ENCODE measurements at places on chromosomes 1 and 21.

DNA sequence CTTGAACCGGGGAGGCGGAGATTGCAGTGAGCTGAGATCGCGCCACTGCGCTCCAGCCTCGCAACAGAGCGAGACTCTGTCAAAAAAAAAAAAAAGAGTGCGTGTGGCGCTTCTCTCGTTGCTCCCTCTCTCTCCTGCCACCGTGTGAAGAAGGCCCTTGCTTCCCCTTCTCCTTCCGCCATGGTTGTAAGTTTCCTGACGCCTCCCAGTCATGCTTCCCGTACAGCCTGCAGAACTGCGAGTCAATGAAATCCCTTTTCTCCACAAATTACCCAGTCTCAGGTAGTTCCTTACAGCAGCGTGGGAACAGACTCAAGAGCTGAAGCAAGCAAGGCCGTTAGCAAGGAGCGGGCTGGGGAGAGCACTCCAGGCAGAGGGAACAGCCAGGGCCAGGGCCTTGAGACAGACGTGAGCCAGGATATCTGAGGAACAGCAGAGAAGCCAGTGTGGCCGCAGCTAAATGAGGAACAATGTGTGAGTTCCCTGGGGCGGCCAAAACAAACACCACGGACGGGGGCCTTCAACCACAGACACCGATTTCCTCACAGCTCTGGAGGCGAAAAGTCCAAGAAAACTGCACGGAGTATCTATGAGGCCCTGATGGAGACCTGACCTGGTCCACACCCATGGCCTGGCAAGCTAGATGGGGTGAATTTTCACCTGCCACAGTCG, 54.2 kb upstream of the ETS2 start:
- H3K27ac ChIP-seq = no peak overlapping the region
- no peaks in the 10 kb centered on the region for H3K36me3 ChIP-seq
- peaks cover 3% of the 10 kb centered on the region for H3K27me3 ChIP-seq
- H3K4me3 ChIP-seq = no peak overlapping the region
- H3K4me1 ChIP-seq = peaks cover 14% of the 10 kb centered on the region

- no peaks in the 10 kb centered on the region for H3K36me3 ChIP-seq
- no peak for DNase-seq
- H3K4me1 ChIP-seq = peaks cover 14% of the 10 kb centered on the region
- H3K4me3 ChIP-seq = no peak overlapping the region
- no peak overlapping the region for H3K27ac ChIP-seq
Measured at GRCh38 chr1:147586414-147586813, 45.1 kb downstream of the BCL9 start.

GRCh38 chr1:214259353-214259977, 21.5 kb upstream of the SMYD2 start:
- peaks cover 13% of the 10 kb centered on the region for H3K4me1 ChIP-seq
- H3K36me3 ChIP-seq = no peaks in the 10 kb centered on the region
- DNase-seq = no peak
- H3K4me3 ChIP-seq = no peak overlapping the region
- H3K27me3 ChIP-seq = peaks cover 78% of the 10 kb centered on the region

GRCh38 chr1:77906019-77906545, 17.7 kb downstream of the NEXN start:
- no peaks in the 10 kb centered on the region for H3K4me1 ChIP-seq
- H3K27ac ChIP-seq = no peak overlapping the region
- no peak overlapping the region for H3K4me3 ChIP-seq
- no peak for DNase-seq
- no peaks in the 10 kb centered on the region for H3K36me3 ChIP-seq

- H3K27me3 ChIP-seq = no peaks in the 10 kb centered on the region
- peaks cover 81% of the 10 kb centered on the region for H3K36me3 ChIP-seq
- peaks cover 5% of the 10 kb centered on the region for H3K4me1 ChIP-seq
- no peak for DNase-seq
Measured at GRCh38 chr1:230661976-230662375, 19.7 kb downstream of the COG2 start.

DNA sequence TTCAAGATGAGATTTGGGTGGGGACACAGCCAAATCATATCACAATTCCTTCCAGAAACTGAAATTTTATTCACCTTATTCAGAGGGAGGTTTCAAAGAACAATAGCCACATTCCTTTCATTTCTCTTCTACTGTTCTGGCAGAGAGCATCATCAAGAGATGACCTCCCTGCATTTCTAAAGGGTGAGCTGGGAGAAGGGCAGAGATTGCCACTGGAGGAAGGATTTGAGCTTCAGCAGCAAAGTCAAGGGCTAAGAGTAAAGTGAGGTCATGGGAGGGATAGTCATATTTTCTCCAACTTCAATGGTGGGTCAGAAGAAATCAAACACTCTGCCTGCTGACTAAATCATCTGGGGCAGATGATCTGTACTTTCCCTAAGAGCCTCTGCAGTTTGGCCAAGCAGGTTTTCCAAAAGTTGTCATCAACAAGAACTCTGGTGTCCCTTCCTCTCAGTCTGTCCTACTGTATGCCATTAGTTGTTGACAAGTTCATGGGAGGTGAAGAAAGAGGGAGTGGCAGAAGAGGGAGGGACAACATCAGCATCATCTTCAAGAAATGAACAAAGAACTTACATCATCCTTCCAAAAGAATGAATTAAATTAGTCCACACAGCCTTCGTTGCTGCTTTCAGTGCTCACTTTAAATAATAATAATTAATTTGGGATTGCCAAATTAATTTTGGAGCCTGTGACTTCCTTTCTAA, 298.3 kb downstream of the ASTN1 start:
- H3K4me1 ChIP-seq = no peaks in the 10 kb centered on the region
- no peak overlapping the region for H3K4me3 ChIP-seq
- peaks cover 4% of the 10 kb centered on the region for H3K27me3 ChIP-seq
- H3K27ac ChIP-seq = no peak overlapping the region

DNA sequence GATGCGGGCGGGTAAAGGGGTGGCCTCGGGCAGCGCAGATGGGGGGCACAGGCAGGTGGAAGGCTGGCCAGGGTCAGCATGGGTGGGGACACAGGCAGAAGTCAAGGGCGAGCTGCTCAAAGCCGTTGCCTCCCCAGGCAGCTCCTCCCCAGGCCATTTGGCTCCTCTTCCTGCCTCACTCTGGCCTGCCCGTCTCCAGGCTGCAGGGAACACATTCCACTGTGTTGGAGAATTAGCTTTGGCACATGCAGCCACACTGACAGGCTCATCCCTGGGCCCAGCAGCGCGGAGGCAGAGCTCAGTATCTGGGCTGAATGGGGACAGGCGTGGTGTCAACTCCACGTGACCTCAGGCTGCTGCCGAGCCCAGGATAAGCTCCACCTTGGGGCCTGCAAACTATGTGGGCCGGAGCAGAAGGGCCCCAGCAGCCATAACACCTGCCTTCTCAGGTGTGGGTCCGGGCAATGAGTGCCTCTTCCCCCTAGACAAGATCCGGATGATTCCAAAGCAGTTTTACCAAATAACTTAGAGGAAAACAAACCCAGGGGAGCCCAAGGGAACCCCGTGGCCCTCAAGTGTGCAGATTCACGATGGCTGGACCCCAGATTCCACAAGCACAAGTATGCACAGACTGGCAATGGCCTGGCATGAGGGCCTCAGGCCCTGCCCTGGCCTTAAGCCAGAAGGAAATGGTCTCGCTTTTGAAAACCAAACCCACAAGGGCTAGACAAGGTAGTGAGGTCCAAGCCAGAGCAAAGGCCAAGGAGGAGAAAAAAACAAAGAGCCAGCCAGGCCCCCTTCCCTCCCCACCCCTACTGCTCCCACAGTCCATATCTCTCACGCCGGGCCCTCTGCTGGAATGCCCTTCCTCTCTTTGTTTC, 40.2 kb downstream of the HSPG2 start:
- H3K4me3 ChIP-seq = no peak overlapping the region
- no peak overlapping the region for H3K27ac ChIP-seq
- H3K36me3 ChIP-seq = no peaks in the 10 kb centered on the region
- H3K27me3 ChIP-seq = no peaks in the 10 kb centered on the region

DNA sequence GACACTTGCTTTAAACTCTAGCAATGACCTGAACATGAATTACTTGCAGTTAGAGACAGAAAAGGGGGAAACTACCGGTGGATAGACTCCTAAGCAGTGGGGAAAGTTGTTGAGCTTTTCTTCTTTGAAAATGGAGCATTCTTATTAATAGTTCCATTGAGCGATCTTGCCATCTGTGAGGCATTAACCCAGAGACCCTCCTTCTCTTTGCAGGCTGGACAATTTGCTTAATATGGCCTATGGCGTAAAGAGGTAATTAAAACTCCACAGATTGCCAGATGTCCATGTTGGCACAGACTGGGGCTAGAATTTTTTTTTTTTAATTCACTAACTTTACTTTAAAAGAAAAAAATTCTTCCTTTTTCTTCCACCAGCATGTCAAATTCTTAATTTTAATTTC, 88.5 kb downstream of the ELAVL4 start:
- H3K36me3 ChIP-seq = no peaks in the 10 kb centered on the region
- H3K4me1 ChIP-seq = no peaks in the 10 kb centered on the region
- DNase-seq = no peak
- no peak overlapping the region for H3K27ac ChIP-seq
- H3K27me3 ChIP-seq = peaks cover 2% of the 10 kb centered on the region
- H3K4me3 ChIP-seq = no peak overlapping the region

GRCh38 chr21:36642777-36643176, 56.1 kb upstream of the SIM2 start:
- H3K27me3 ChIP-seq = peaks cover 9% of the 10 kb centered on the region
- no peak for DNase-seq
- peaks cover 5% of the 10 kb centered on the region for H3K4me1 ChIP-seq
- H3K36me3 ChIP-seq = no peaks in the 10 kb centered on the region
- H3K4me3 ChIP-seq = no peak overlapping the region
- H3K27ac ChIP-seq = no peak overlapping the region

DNA sequence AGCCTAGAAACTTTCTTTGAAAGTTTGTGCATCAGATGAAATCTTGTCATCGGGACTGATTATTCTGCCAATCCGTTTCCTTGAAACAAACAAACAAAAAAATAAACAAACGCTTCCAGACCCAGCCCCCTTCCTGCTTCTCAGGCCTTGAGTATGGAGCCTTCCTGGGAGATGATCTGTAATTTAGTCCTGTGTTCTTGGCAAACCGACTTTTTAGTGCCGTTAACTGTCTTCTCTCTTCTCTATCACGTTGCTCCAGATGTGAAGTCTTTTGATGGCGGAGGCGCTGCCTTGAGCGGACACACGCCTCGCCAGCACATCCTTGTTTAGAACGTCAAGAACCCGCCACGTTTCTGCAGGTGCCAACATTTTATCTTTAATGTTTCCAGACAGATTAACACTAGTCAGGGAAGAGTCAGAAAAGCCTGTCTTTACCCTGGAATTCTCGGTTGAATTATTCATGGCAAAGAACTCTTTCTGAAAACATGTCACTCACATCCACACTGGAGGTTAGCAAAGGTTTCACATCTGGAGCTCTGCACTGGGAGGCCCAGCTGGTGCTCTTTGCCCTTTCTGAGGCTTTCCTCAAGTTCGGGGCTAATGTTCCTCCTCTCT, 265.7 kb upstream of the C1orf174 start:
- H3K4me1 ChIP-seq = no peaks in the 10 kb centered on the region
- H3K27ac ChIP-seq = no peak overlapping the region
- H3K27me3 ChIP-seq = peaks cover 16% of the 10 kb centered on the region

DNA sequence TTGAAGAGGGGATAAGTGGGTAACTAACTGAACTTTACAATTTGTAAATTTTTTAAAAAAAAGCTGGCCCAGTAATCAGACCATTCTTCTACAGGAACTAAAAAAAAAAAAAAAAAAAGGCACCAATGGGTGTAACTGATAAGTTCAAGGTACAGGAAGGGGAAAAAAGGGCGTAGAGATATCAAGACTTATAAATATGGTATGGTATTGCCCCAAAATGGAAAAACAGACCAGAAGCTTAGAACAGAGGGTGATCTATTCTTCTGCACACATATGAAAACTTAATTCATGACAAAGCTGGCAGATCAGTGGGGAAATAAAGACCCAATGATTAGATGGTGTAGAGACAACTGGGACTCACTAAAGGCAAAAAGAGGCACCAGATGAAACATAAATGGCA, 58.9 kb downstream of the LHX4 start:
- H3K36me3 ChIP-seq = peaks cover 51% of the 10 kb centered on the region
- no peak overlapping the region for H3K27ac ChIP-seq
- DNase-seq = no peak
- H3K4me1 ChIP-seq = peaks cover 18% of the 10 kb centered on the region

- H3K4me3 ChIP-seq = no peak overlapping the region
- DNase-seq = no peak
- no peaks in the 10 kb centered on the region for H3K27me3 ChIP-seq
- peaks cover 25% of the 10 kb centered on the region for H3K4me1 ChIP-seq
Measured at GRCh38 chr1:44628962-44629756, 45.1 kb downstream of the TMEM53 start.

DNA sequence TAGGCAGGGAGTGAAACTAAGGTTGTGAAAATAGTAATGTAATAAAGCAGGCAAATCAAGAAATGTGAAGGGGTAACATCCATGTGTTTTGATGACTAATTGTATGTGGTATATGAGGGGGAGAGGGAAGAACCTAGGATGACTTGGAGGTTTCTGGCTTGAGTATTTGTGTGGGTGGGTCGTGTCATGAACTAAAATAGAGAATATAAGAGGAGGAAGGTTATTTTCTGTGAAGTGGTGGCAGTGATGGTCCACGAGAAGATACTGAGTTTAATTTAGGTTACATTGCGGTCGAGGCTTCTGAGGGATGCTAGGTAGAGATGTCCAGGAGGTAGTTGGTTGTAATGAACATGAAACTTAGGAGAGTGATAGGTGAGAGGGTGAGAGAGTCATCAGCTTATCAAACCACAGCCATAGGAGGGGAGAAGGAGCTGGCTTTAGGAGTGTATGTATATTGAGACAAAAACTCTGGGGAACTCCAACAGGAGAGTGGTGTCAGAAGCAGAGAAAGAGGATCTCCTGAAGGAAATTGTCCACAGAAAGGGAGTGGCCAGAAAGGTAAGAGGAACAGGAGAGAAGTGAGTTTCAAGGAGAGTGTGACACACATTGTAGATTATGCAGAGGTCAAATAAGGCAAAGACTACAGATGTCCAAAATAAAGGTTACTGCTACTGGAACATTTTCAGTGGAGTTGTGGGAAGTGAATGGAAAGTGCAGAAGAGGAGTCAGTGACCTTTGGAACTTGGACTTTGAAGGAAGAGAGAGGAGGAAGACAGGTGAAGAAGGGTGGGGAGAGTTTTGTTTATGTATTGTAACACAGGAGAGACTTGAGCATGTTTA, 89.0 kb upstream of the MACF1 start:
- peaks cover 7% of the 10 kb centered on the region for H3K4me1 ChIP-seq
- H3K27ac ChIP-seq = no peak overlapping the region
- no peak overlapping the region for H3K4me3 ChIP-seq

DNA sequence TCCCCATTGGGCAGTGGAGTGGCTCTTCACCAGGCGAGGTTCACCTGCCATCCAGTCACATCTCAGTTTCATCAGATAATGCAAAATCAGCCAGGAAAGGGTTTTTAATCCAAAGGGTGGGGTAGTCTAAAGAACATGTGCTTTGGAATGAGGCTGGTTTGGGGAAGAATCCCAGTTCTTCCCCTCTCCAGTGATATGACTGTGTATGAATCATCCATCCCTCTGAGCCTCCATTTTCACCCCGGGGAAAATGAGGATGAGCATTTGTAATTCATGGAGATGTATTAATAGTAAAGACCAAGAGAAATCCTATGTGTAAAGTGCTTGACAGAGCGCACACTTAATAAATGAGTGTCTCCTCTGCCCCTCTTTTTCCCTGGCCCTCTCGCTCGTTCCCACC, 215.1 kb upstream of the FGGY start:
- no peaks in the 10 kb centered on the region for H3K36me3 ChIP-seq
- no peaks in the 10 kb centered on the region for H3K27me3 ChIP-seq
- H3K4me1 ChIP-seq = peaks cover 26% of the 10 kb centered on the region
- H3K4me3 ChIP-seq = no peak overlapping the region
- no peak for DNase-seq
